NCI-H526 treated with DMSO at 0.1 percent for 48 hours (cell line): ENCODE measurements at places on chromosomes 7 and 10.

DNA sequence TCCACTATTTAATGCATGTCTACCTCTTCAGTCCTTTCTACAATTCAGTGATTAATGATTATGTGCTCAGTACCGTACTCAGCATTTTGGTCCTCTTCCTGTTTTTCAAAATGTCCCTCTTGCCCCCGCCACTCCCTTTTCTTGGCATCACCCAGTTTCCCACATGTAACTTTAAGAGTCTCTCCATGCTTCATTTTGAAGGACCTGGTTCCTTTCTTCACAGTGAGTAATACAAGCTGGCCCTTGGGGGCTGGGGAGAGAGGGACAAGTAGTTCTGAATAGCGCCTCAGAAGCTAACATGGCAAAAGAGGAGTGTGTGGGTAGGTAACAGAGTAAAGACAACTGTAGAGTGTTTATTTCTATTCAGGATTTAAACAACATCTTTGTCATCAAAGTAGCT is 34.6 kb upstream of the SLIT1 start:
- no peak for DNase-seq

DNA sequence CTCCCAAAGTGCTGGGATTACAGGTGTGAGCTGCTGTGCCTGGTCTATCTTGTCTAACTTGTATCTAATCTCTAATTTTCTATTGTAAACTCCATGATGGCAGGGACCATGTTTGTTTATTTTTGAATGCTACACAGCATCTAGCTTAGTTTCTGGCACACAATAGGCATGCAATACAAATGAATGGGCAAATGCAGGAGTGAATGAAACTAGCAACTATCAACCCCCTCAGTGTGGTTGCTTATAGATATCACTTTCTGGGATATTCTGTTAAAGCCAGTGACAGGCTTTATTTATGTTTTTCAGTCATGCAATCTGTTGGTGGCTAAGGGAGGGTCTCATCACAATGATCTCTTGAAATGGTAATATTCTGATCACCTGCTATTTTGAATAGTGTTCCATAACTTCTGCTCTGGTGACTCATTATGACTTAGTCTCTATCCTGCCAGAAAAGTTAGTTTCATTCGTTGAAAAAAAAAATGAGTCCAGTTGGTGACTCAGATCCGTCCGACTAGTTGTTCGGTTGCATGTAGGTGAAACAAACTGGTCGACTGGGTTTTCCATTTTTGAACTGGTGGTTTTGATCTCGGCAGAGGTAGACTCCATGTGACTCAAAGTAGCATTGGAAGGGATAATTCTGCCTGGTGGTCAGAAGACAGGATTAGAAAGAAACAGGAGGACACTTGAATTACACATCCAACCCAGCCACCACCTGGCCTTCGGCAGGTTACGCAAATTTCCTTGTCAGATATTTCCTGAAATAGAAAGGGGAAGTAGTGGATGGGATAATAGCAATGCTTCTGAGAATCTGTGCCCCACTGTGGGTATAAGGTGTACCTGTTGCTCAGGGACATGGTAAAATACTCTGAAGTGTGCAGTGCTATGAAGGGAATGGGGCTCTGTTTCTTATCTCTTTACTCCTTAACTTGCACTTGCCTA is 76.8 kb downstream of the GATA3 start:
- no peak for DNase-seq

GRCh38 chr10:65765006-65765541 is 1160.8 kb upstream of the LRRTM3 start:
- no peak for DNase-seq

- DNase-seq = no peak
These were observed 209.8 kb downstream of the CCDC3 start for GRCh38 chr10:12791728-12792127.

DNA sequence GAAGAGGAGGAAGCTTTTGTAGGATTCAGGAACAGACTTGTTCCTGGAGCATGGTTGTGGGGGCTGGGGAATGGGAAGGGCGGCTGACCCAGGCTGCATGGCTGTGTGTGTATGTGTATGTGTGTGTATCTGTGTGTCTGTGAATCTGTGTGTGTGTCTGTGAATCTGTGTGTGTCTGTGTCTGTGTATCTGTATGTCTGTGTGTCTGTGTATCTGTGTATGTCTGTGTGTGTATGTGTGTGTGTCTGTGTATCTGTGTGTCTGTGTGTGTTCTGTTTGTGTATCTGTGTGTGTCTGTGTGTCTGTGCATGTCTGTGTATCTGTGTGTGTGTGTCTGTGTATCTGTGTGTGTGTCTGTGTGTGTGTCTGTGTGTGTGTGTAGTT is 6.6 kb upstream of the STX1A start:
- DNase-seq = no peak

- DNase-seq = no peak
These were observed 35.0 kb downstream of the WBP1L start for GRCh38 chr10:102778781-102779180.

DNA sequence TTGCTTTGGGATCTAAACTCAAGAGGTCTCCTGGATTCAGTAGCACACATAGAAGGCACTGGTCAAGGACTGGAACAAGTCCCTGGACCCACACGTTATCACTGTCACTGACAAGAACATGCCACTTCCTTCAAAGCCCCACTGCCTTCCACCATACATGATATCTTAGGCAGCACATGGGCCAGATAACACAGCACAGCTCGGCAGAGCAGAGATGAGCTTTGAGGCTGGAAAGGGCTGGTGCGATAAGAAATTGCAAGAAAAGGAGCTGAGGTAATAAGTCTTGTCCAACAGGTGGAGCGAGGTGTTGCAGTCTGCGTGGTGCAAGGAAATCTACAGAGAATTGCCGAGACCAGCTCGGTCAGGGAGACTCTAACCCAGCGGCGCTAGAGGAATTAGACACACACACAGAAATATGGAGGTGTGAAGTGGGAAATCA is 139.8 kb upstream of the CDK13 start:
- no peak for DNase-seq

- DNase-seq = no peak
These were observed 18.3 kb downstream of the SGMS1 start for GRCh38 chr10:50605269-50605950.

DNA sequence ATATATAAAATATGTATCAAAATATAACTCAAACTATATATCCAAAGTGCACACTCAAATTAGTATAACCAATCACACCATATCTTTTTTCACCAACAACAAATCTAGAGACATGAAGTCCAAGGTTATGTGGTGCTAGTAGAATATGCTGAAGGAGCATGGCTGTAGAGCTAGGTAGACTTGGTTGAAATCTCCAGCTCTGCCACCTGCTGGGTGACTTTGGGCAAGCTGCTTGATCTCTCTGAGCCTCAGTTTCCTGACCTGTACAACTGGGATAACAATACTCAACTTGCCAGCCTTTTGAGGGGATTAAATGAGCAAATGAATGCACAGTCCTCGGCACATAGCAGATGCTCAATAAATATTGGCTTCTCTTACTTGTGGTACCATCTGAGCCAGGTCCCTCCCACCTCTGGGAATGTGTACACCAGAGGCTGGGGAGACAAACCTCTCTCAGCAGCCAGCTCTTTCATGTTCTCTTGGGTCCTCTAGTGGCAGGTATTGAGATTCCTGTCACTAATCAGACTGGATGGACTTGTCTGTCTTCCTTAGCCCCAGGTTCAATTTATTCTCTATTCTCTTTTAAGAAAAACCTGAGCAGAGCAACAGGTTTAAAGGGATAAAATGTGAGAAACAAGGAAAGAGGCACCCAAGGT is 94.3 kb upstream of the PDE1C start:
- peak; percentile 22 for DNase-seq

GRCh38 chr10:82811621-82812020 is 936.6 kb downstream of the NRG3 start:
- no peak for DNase-seq
